ENCODE measurements at places on chromosomes 13 and 19.

GRCh38 chr13:45063261-45063860, 56.9 kb upstream of the GTF2F2 start:
- no peak for DNase-seq

- no peak for DNase-seq
These were observed 5.3 kb downstream of the ELF1 start for GRCh38 chr13:41013835-41014234.

DNA sequence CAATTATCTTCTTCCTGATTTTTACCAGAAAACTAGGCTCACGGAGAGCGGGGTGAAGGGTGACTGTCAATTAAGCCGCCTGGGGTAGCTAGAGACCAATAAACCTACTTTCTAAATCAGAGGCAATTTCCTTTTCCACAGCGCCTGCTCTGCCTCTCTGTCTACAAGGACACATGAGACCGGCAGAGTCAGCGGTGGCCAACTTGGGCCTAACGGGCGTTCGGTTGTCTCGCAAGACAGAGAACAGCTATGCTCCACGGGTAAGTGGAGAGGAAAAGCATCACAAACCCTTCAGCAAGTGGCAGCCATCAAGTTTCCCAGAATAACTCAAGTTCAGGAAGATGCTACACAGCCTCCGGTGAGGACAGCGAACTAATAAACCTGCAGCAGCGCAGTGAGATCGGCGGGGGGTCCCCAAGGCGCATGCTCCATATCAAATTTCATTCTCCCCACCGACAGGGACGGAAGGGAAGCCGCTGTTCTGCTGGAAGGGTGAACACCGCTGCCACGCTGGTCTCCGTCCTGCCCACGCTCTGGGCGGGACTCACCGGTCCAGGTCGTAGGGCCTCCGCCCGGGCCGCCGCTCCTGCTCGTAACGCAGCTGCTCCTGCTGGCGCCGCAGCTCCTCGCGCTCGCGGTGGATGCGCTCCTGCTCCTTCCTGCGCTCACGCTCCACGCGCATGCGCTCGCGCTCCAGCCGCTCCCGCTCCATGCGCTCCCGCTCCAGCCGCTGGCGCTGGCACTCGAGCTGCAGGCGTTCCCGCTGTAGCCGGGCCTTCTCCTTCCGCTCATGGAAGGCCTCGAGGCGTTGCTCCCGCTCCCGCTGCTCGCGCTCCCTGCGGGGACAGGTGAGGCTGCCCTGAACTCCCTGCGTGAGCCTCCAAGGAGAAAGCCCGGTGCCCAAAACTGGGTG, 25.8 kb upstream of the TINCR start:
- DNase-seq = no peak

DNA sequence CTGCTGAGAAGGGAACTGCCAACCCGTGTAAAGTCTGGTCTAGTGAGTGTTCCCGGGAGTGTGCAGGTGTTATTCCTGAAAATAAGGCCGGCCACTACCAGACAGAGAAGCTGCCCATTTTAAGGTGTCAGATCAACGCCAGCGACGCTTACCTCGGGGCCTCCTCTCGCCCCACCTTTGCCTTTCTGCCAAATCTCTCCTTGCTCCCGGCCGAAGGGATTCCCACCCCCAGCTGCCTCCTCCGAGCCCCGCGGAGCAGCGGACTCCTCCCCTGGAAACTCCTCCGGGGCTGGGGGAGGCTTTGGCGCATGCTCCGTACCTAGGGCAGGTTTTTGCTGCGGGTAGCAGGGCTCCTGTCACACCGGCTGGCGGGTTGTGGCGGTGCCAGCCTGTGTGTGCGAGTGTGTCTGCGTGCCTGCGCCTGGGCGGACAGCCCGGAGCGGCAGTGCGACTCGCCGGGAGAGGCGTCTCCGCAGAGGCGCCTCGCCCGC, at the start of gene HS6ST3:
TSS of gene HS6ST3 (plus strand) at position 359 of the 491 bp plus-strand sequence.
- no peak for DNase-seq

GRCh38 chr13:107733276-107733675, 482.1 kb downstream of the LIG4 start:
- no peak for DNase-seq

DNA sequence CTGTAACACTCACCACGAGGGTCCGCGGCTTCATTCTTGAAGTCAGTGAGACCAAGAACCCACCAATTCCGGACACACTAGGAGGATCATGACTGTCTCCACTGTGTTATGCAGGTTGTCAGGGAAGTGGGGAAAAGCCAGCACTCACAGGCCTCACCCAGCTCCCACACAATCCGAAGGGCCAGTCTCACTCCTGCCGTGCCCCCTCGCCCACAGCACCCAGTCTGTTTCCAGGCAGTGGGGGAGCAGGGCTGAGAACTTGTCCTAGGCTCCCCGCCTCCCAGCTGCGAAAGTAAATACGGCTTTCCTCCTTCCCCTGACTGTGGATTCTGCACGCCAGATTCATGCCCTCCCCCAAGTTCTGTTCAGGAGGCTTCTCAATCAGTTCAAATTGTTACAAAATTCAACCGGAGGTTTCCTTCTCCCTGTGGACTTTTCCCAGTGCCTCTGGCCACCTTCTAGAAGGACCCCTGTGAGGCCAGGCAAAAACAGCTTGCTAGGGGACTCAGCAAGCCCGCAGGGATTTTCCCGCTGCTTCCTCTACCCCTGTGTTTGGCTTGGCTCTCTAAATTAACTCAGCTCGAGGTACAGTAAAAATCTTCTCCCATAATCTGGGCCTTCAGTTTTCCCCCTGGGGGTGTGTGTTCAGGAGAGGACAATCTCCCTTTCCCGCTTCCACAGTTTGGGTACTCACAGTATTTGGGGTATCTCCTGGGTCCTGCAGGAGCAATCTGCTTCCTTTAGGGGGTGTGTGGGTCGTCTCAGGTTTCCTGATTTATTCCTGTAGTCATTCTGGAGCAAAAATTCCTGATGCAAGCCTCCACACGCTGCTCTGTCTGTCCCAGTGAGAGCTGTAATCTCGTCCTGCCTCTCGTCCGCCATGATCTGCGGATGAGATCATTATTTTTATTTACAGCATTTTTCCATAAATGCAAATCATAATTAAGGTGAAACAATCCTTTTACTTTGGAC, 899.8 kb downstream of the GPC5 start:
- no peak for DNase-seq

- no peak for DNase-seq
These were observed 7.7 kb upstream of the CEACAM7 start for GRCh38 chr19:41695745-41696144.

DNA sequence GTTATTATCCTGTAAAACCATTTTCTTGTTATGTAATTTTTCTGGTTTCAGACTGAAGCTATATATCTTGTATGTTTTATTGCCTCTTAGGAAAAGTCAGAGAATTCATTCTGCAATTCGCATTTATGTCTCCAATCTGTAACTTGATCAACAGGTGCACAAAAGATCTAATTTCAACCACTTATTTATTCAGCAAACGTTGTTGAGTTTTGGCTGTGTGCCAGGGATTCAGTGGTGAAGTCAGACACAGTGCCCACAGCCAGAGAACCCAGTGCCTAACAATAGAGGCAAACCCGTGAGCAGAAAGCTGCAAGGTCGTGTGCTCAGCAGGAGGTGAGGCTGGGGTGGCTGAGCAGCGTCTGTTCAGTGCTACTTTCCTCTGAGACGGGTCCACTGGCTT, 119.5 kb upstream of the MCF2L start:
- DNase-seq = no peak

DNA sequence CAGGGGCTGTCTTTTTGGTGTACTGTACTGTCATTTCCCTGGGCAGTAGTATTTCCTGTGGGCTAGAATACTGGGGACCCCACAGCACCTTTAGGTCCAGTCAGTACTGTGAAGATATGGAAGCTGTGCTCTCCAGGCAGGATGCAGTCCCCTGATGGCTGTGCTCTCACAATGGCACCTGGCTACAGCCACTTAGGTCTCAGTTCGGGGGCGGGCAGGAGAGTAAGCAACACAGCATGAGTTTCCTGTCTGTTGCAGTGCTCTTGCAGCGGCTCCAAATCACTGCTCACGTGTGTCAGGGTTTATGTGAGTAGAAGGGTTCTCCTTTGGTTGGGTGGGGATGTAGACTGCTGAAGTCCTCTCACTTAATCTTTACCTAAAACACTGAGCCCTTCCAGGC, 810.4 kb downstream of the DACH1 start:
- no peak for DNase-seq

- no peak for DNase-seq
These were observed 359.2 kb downstream of the IRS2 start for GRCh38 chr13:109427148-109427547.

GRCh38 chr19:1070576-1070930, 3.6 kb downstream of the ARHGAP45 start:
- DNase-seq = no peak

GRCh38 chr19:45641274-45642105, 2.3 kb upstream of the EML2 start:
- peak; percentile 88 for DNase-seq

GRCh38 chr13:66353664-66354063, 876.5 kb downstream of the PCDH9 start:
- DNase-seq = no peak

DNA sequence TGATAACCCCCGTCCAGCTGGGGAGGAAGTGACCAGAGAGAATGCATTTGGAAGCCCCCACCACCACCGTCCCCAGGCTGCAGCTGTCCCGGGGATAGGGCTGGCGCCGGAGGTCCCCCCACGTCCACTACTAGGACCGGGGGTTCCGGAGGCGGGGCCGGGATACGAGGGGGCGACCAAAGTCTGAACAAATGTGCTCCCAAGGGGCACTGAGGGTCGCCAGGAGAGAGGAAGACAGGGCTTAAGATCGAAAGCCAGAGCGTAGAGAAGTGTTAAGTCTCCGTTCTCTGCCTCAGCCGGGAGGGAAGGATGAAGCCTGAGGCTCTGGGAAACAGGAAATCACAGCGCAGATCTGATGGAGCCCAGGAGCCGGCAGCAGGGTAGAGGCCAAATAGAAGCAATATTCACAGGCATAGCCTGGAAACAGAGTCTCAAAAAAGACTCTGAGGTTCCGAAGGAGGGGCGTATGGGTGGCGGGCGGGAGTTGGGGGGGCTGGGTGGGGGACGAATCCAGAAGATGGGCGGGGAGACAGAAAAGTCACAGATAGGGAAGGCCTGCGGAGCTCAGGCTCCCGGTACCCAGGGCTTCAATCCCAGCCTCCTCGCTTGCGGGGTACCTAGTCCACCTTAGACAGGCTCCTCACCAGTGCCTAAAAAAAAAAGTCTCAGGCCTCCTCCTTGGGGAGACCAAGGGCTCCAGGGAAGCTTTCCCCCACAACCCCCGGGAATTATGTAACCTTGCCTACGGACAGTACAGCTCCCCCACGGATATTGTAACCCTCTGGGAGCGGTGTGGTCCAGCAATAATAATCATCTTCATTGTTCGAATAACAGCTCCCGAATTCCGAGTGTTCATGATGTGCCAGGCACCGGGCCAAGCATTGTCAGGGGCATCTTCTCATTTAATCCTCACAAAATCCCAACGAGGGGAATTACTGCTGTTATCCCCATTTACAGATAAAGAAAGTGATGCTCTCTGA, 1.1 kb upstream of the ERF start:
- DNase-seq = no peak

DNA sequence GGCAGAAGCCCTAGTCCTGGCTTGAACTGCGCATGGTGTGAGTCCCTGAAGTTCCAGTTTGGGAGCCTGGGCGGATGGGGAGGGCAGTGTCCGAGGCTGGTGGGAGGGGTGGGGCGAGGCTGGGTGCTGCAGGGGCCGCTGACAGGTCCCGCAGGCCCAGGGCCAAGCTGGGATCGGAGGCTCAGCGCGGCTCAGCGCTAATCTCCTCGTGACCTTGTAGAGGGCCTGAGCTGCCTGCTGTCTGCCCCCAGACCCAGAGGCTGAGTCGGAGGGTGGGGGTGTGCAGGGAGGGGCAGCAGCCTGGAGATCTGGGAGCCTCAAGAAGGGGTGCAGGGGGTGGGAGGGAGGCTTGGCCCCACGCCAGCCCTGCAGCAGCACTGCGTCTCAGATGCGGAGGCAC, 3.0 kb downstream of the ATP1A3 start:
- no peak for DNase-seq

DNA sequence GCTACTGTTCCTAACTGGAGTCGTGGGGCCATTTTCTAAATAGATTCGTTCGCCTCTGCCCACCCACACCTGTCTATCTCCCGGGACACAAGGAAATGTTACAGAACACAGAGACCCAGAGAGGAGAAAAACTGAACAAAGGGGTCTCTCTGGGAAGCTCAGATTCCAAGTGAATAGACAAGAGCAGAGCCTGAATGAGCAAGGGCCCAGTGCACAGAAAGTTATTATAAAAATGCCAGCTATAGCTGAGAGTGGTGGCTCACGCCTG, 27.2 kb upstream of the FEM1A start:
- DNase-seq = no peak

- DNase-seq = no peak
These were observed 1.2 kb downstream of the PRKCG start for GRCh38 chr19:53883231-53883661.

GRCh38 chr19:37928527-37929286, 21.7 kb downstream of the SIPA1L3 start:
- DNase-seq = no peak

DNA sequence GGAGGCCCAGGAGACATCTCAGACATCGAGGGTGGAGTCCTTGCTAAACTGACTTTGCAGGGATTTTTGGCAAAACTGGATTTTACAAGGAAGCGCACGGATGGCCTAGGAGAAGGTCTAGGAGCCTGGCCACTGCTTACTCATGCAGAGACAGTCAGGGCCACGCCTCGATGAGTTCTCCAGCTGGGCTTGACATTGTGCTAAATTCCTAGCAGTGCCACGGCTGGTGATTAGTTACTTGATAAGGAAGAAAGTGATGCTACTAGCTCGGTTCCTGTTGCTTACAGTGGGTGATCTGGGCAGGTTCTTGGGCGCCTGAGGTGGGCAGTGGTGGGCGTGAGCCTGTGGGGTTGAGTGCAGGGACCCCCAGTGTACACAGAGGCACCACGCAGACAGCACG, 143.4 kb downstream of the SOX1 start:
- DNase-seq = no peak

Measured in T-helper 2 cell (primary cell).